Activated T-helper 1 cell treated with anti-CD3 and anti-CD28 coated beads, Interleukin-2, amount 50 U/mL, for 16 hours (primary cell): ENCODE measurements at places on chromosomes 2 and 18.

DNA sequence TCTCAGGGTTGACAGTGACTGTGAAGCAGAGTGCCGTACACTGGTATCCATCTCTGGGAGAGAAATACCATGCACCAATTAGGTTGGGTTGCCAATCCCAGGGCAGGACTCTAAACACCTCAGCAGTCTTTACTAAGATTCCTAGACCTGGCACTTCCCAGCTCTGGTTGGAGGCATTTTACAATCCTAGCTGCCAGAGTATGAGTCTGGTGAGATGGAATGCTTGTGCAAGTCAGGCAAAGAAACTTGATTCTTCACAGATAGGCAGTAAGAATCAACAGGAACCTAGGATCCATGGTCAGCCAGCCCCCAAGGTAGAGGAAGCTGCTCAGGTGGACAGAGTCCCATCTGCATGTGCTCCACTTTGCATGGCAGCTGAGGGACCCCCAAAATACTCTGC is 6.0 kb upstream of the UGT1A5 start:
- no peak for DNase-seq

DNA sequence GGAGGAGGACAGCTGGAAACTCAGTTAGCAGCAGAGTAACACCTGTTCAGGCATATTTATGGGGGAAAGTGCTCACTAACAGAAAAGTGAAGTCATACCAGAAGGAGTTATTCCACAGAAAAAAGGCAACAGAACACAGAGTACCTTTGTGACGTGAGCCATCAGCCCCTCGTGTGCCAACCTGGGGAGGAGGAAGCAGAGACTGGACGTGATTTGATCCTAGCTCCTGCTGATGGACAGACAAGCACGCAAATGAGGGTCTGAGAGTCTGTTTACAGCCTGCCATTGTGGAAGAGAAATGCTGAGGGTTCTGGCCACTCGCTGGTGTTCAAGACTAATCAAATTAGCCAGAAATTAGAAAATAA is 120.7 kb downstream of the ZNF521 start:
- no peak for DNase-seq

GRCh38 chr18:3914833-3915610 is 465.1 kb downstream of the TGIF1 start:
- DNase-seq = no peak

DNA sequence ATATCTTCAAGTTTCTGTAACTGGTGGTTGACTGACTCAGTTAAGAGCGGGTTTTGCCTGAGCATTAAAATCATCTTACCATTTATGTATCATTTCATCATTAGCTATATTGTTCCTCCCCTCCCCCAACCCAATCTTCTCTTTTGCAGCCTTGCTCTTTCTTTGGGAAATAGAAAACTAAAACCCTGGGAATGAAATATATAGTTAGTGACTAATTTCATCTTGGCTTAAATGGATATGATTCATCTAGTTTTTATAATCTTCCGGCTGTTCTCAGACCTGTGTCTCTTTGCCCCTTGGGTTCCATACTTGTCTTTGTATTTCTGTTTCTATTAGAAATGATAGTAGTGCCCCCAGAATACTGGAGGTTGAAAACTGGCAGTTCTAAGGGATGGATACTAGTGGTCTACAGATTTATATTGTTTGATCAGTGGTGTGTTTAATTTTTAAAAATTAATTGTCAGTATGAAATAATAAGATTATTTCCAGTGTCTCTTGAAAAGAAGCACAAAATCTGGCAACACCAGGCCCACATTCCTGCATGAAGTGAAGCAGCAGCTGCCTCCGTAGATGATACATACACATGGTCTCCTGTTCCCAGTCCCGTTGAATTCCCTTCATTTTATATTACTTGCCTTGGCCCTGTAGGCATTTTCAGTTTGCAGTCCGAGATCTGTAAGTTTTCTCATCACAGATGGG is 44.5 kb downstream of the PHLPP1 start:
- no peak for DNase-seq

DNA sequence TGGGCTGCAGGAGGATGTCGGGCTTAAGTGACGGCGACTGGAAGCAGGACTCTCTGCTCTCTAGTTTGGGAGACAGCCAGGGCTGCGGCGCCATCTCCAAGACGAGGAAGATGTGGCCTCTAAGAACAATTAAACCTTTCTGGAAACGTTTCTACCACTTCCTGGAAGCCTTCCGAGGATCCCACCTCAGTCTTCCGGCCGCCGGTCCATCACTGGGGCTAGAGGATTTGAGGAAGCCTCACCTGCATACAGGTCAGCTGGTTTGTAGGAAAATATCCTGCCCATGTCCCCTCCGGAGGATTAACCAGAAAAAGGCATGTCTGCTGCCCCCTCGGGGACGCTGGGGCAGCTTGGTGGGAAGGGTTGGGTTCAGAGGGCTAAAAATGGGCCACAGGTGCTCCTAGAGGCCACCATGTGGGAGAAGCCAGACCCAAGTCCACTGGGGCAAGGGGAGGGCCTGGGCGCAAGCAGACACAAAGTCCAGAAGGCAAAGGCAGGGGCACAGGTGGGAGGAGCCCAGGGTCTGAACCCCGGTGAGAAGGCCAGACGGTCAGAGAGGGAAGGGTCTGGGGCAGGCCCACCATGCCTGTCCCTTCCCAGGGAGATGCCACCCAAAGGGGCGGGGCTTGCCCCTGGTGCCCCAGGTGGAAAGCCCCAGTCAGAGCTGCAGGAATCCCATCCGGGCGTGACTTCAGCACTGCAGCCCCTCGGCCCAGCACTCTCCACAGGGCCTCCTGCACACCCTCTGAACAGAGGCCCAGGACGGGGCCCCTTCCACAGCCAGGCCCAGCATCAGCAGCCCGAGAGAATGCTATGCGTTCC is 82.2 kb upstream of the ID2 start:
- no peak for DNase-seq

DNA sequence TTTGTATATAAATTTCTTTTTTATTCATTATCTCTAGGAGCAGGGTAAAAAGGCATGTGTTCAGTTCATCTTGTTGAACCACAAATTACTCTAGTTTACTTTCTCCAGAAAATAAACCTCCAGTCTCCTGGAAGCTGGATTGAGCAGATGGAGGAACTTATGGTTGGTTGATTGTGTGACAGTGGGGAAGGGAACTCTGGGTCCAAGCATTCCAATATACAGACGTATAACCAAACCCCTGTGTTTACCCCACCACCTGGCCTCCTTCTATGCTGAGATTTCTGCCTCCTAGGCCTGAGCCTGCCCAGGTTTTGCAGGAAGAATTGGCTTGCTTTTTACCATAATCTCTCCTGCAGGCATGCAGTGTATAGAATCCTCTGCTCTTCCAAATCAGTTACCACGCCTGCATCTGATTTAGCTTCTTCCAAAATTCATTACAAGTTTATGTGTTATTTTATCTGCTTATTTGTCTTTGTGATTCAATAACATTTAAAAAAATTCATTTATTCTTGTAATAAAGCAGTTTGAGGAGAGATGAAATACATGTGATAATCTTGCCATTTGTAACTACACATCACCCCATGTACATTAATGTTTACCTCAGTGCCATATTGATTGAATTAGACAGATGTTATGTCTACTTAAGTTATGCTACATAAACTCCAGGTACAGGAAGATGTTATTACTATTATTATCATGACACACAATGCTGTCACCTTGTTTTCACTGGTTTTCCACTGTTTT is 2.5 kb upstream of the RAB27B start:
- DNase-seq = no peak

DNA sequence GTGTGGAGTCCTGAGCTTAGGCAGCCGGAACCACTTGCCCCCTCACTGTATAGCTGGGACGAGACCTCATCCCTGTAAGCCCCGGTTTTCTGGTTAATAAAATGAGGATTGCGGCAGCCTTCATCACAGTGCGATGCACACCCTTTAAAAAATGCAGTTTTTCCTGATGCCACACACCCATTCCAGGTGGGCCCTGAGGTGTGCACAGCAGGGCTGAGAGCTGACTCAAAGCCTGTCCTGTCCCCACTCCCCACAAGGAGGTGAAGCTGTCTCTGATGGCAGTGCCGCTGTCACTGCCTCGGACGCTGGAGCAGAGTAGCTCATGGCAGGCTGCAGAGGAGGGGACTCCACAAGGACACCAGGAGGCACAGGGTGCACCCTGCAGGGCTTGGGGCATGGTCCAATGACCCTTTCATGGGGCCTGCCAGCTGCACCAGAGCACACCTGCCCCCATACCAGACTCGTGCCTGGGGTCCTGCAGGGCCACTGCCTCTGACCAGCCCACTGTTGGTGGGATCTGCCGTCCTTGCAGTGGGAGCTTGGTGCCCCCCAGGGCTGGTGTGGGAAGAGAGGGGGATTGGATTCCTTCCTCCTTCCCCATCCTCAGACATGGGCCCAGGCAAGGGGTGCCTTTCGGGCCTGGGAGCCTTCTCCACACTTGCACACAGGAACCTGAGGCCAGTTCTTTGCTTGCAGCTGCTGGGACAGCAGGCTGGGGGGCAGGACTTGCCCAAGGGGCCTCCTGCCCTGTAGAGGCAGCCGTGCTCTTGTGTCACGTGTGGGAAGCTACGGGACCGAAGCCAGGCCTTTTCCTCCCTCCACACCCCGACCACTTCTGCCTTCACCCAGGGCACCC is 22.8 kb downstream of the GPC1 start:
- DNase-seq = no peak

- DNase-seq = no peak
These were observed 66.8 kb upstream of the STK39 start for GRCh38 chr2:168314236-168314635.

DNA sequence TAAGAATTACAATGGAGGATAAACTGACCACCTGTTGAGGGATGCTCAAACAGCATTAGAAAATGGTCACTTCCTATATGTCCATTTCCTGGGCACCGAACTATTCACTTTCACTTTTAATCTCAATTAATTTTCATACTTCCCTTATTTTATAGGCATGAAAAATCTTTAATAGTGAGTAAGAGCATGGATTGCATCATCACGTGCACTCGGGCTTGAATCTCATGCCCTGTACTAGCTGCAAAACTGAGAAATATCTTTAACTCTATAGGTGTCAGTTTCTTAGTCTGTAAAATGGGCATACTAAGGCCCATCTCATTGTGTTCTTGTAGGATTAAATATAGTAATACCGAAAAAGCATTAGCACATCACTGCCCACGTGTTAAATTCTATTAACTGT is 183.9 kb upstream of the FIGN start:
- DNase-seq = no peak

- DNase-seq = no peak
These were observed 343.8 kb downstream of the EPHA4 start for GRCh38 chr2:221228214-221228769.

- peak; percentile 95 for DNase-seq
These were observed at the start of gene KANSL1L for GRCh38 chr2:210171309-210172218. Gene KANSL1L (minus strand): TSS chr2:210171409. CDS start chr2:210154582, 16,827 bp downstream.

DNA sequence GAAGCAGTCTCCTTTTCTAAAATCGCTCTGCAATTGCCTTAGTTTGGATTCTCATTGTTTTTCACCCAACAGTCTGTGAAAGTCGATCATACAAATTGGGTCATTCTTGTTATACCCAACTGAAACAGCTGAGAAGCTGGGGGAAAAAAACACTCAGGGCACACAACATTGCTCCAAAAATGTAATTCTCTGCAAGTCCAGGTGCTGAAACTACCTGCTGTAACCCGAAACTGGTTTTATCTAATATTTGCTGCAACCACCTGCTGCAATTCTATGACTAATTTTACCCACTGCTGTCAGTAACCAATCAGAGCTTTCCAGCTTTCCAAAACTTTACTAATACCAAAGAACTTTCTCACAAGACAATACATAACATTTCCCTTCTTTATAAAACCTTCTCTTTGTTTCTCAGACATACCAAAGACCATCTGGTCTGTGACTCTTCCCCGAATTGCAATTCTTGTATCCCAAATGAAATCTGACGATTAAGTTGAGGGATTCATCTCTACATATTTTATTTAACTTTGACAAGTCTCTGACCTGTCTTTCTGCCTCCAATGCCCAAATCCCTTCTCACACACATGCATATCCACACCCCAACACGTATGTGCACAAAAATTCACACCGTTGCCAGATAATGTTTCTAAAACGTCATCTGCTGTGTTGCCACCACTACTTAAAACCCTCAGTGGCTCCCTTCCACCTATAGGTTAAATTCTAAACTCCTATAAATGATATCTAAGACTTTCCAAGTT is 198.3 kb downstream of the PIEZO2 start:
- DNase-seq = no peak

DNA sequence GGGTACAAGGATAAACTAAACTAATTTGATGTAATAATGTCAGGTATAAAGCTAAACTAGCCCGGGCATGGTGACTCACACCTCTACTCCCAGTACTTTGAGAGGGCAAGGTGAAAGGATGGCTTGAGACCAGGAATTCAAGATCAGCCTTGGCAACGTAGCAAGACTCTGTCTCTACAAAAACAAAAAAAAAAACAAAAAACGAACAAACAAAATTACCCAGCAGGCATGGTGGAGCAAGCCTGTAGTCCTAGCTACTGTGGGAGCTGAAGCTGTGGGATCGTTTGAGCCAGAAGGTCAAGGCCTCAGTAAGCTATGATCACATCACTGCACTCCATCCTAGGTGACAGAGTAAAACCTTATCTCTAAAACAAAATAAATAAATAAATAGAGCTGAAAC is 131.8 kb upstream of the KYNU start:
- no peak for DNase-seq

DNA sequence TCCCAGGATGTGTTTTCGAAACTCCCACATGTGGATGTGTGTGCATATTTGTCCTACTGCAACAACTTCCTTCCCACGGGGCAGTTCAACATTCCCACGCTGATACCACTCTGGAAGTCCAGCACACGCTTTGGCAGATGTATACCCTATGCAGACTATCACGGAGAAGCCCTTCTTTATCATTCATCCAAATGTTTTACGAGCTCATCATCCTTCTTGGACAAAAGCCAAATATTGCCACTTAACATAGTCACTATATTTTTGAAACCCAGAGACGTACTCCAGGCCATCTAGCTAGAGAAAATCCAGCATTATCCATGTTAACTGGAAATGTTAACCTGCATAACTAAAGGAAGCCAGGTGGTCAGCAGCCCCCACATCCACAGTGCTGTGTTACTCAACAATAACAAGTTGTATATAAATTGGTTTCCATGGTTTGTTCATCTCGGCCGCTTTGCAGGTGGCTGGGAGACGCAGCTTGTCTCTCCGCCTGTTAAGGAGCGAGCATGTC is 131.5 kb downstream of the ZNF532 start:
- no peak for DNase-seq

GRCh38 chr2:182971820-182972547 is 66.3 kb downstream of the NCKAP1 start:
- no peak for DNase-seq

- DNase-seq = no peak
These were observed 5.1 kb downstream of the CHPF start for GRCh38 chr2:219538504-219538951.

DNA sequence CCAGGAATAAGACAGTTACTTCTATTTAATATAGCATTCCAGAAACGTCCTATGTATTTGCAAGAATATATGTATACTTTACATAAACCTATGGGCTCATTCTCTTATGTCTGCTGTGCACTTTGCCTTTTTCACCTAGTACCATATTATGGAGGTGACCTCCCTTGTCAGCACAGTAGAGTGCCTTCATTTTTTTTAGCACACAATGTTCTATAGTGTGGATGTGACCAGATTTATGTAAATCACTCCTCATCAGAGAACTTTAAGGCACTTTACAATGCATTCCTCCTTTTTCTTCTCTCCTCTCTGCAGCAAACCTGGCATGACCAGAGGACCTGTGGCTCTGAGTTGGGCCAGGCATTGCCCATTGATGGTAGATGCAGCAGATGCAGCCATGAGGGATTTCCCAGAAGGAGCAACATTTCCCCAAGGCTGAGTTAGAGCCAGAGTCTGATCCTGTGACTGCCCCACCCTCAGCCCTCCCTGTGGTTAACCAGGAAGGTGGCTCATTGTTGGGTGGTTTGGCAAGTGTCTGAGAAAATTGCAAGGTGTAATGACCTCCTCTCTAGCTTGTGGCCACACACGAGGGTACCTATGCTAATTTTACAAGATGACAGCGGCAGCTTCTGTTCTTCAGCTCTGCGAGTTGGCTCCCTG is 76.5 kb upstream of the DLX2 start:
- DNase-seq = no peak
